Heart left ventricle (tissue), 16 donors: ENCODE measurements at places on chromosomes 2 and 18.

- no peak for DNase-seq
Measured at GRCh38 chr2:232520489-232520888, 301 bp downstream of the PRSS56 start.

- DNase-seq = no peak
Measured at GRCh38 chr18:50451100-50451842, 76.4 kb downstream of the SKA1 start.

DNA sequence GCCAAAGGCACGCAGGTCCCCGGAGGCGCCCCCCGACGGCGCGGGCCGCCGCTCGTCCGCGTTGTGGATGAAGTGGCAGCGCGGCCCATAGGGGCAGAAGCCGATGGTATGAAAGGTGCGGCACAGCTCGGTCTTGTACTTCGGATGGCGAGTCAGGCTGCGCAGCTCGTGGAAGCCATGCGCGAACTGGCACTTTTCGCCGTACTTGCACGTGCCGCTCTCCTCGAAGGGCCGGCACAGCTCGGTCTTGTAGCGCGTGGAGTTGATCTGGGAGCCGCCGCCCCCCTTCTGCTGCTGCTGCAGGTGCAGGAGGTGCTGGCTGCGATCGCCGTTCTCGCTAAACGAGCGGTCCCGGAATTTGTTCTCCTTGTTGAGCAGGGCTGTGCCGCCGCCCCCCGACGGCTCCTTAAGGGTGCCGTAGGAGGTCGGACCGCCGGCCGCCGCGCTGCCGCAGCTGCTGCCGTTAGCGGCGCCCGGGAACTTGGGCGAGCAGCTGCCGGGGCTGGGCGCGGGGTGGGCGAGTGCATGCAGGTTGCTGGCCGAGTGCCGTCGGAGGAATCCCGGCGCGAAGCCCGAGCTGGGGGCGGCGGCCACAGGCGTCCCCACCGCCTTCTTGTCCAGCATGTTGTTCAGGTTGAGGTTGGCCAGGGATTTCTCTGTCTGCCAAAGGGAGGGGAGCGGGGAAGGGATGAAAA lies 1.2 kb downstream of the ZFP36L2 start:
- DNase-seq = peak; percentile 85

GRCh38 chr2:217101972-217102371 lies 242.1 kb upstream of the TNP1 start:
- DNase-seq = no peak

DNA sequence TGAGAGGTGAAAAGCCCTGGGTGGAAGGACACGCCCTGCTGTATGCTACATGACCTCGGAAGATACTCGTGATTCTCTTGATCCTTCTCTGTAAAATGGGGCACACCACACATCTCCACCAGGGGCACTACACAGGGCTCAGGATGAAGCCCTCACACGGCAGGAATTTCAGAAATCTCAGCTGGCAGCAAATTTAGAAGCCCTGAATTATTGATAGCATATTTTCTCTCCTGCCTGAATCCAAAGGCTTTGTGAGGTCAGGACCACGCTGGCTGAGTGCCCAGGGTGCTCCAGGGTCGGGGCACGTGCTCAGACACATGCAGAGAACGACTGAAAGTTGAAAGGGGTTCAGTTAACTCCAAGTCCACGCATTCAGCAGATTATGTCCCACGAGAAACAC lies 42.1 kb upstream of the GALR1 start:
- peak; percentile 49 for DNase-seq

DNA sequence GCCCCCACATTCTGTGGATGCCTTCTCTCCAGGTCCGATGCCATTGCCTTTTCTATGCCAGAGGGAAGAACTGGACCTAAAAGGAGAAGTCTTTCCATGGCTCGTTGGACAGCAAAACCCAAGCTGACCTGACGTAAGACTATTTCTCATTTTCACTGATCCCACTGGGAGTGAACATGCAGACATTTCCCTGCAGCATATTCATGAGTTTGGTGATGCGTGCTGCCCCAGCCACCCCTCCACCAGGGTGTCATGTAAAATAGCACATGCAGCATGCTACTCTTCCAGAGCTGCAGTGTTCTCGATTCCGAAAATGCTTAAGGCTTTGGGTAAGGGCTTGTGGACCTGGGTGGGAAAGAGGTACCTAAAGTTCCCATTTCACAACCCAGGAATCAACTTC lies 221.2 kb downstream of the UXS1 start:
- no peak for DNase-seq

DNA sequence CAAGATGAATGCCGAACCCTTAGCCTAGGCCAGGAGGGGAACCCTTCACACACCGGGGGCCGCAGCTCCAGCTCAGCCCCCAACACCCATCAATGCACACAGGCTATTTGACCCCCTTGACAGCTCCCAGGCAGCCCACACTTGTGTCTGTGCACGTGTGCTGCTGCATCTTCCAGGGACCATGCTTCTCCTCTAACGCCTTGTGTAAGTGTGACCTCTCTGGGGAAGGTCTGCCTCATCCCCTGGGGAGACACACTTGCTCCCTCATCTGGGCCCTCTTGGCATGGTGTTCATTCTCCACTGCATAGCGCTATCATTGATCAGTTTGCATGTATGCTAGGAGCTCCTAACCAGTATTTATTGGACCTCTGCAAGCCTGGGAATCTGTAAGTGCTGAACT lies 120.0 kb upstream of the FHL2 start:
- no peak for DNase-seq

GRCh38 chr2:7015007-7015950 lies 98.1 kb downstream of the RNF144A start:
- DNase-seq = no peak

DNA sequence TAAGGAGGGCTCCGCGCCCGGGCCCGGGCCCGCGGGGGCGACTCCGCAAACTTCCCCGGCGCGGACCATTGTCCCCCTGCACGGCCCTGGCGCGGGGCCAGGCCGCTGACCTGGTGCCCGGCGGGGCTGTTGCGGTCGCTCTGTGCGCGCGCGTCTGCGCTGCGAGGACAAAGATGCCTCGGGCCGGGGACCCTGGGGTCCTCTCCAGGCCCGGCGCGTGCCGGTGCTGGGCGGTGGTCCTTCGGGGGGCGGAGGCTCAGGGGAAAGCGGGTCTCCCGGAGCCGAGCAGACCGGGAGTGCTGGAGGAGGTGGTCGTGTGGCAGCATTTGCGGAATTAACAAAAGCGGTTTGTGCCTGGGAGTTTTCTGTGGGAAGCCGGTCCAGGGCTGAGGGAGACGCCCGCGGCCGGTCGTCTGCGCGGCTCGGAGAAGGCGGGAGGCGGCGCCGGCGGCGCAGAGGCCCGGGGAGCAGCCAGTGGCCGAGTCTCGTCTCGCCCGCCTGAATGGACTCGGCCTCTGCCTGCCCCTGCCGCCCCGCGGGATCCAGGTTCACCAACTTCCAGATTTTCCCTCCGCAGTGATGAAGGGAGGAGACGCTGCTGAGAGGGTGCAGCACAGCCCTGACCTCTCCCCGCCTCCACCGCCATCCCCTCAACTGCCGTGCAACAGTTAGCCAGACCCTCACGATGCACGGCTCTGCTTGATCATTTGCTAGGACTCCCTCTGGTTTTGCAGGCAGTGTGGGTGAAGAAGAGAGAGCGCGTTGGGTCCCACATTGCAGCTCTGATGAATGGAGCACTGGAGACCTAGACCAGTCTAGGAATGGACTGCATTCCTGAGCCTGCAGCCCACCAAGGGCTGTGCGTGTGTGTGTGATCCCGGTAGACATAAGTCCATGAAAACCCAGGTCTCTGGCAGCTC lies 705 bp downstream of the EFR3B start:
- DNase-seq = peak; percentile 76

GRCh38 chr2:148990968-148991367 lies 47.5 kb upstream of the LYPD6B start:
- no peak for DNase-seq

- no peak for DNase-seq
Measured at GRCh38 chr2:157929871-157930667, 53.9 kb upstream of the ACVR1 start.

GRCh38 chr2:118813601-118814339 lies 33.7 kb downstream of the EN1 start:
- no peak for DNase-seq

DNA sequence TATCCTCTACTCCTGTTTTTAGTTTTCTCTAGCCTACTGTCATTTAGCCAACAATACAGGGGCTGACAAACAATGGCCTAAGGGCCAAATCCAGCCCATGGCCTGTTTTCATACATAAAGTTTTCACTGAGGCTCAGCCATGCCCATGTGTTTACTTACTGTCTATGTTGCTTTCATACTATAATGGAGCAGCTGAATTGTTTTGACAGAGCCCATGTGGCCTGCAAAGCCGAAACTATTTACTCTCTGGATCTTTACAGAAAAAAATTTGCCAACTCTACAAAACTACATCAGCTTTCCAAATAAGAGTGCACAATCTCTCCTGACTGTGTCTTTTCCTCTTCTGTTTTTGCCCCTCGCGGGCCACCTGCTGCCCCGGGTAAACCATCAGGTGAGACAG lies 24.0 kb downstream of the LGALSL start:
- DNase-seq = no peak

DNA sequence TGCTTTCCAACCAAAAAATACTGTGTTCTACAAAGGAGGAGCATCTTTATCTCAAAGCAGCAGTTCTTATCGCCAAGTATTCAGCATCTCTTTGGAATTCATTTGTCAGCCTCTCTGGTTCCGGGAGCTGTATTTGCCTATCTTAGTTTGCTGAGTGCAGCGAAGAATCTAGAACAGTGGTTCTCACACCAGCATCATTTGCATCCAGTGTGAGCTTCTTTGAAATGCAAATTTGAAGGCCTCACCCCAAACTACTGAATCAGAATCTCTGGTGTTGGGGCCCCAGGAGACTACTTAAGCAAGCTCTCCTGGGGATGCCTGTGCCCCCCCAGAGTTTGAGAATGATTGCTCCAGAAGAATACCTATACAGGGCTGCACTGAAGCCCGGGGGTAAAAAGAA lies 1.5 kb upstream of the PTPN2 start:
- no peak for DNase-seq

DNA sequence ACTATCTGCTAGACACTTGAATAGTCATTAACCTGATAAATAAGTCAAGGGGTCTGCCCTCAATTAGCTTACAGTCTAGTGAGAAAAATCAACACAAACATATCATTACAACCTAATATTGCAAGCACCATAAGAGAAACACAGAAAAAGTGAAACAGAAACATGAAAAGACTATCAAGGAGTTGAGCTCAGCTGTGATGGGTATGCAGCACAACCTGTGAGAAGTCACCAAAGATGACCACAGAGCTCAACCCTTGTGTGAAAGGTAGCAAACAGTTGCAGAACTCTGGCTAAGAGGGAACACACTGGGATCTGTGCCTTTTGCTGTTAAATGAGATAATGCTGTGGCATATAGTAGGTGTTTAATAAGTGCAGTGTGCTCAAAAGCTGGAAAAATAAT lies 11.7 kb downstream of the ZNF385B start:
- DNase-seq = no peak

DNA sequence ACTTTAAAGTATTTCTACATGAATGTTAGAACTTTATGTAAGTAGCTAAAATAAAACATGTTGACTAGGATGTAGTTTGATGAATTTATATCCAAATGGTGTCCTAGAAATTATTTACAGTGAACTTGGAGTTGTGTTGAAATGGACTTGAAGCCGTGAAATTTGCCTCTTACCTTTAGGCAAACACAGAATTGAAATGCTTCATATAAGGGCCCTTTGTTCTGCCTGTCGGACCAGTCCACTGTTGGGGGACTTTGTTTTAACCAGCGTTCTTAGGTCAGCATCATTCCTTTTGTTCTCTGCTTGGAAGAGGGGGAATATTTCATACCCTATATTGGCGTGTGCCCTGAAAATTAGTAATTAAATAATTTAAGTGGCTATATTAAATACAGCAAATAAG lies 18.3 kb downstream of the RAB12 start:
- no peak for DNase-seq

DNA sequence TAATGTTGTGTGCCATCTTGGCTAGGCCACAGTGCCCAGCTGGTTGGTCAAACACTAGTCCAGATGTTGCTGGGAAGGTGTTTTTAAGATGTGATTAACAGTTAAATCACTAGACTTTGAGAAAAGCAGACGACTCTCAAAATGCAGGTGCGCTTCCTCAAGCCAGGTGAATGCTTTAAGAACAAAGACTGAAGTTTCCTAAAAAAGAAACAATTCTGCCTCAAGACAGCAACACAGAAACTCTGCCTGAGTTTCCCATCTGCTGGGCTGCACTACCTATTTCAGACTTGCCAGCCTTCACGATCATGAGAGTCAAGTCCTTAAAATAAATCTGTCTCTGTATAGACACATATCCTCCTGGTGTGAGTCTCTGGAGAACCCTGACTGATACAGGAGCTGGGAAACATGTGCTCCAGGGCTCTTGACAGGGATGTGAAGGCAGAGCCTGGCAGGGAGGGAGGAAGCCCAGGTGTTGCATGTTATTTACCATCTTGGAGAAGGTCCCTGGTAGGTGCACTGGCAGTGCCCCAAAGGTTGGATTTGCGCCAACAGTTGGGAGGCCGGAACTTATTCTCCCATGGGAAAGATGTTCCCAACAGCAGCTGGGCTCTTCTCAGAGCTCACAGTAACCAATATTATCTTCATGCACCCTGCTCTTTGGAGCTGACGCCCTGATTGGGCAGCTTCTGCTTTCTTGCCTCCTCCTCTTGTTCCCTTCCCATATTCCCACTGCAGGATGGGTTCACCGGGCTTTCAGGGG lies 43.9 kb downstream of the ST6GAL2 start:
- DNase-seq = no peak

GRCh38 chr18:75350857-75351256 lies 76.6 kb downstream of the SMIM21 start:
- no peak for DNase-seq

GRCh38 chr2:51011693-51012092 lies 20.2 kb downstream of the NRXN1 start:
- DNase-seq = no peak

GRCh38 chr2:27021253-27022049 lies 11.3 kb upstream of the TMEM214 start:
- no peak for DNase-seq

GRCh38 chr18:73647391-73647790 lies 500.2 kb downstream of the FBXO15 start:
- no peak for DNase-seq

GRCh38 chr18:3380384-3380961 lies 69.5 kb upstream of the TGIF1 start:
- no peak for DNase-seq

DNA sequence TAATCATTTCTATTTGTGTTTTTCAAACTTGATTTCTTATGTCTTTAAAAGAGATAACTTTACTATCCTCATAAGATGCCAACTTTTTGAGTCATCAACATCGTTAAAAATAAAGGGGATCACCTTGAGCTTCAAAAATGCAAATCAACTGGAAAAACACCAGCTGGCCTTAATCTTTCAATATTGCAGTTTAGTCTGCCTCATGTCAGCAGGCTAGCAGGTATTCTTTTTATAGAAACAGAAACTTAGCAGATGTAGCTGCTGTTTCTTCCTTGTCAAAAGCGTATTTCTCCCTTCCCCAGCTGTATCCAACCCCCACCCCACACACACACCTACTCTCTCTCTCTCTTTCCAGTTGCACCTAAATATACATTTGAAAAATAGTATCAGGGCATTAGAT lies 154.1 kb upstream of the ZNF804A start:
- DNase-seq = no peak

- no peak for DNase-seq
Measured at GRCh38 chr2:199797431-199798403, 53.3 kb downstream of the FTCDNL1 start.

- no peak for DNase-seq
Measured at GRCh38 chr2:12212841-12213597, 466.6 kb downstream of the LPIN1 start.
